A549 (cell line): ENCODE measurements at places on chromosomes 7 and 10. TPM values are rescaled to one million over a fixed set of nuclear protein-coding genes. Genes with fewer than 3 reads are reported as not detected.

The BAG3 gene
- 50.0 to 58.4 TPM (median 57.4 TPM) in 3 replicates for polyA plus RNA-seq

The TMEM270 gene
- polyA plus RNA-seq = not detected in 3 replicates

The ADAM22 gene
- polyA plus RNA-seq = 0.29 to 0.53 TPM (median 0.52 TPM) in 3 replicates

The VGF gene
- polyA plus RNA-seq = 1.4 to 2.7 TPM (median 2.0 TPM) in 3 replicates

The TMUB1 gene
- 31.5 to 37.7 TPM (median 37.3 TPM) in 3 replicates for polyA plus RNA-seq

The SPDYE18 gene
- polyA plus RNA-seq = not detected in 3 replicates

The PTPRE gene
- 0.94 to 2.1 TPM (median 1.5 TPM) in 3 replicates for polyA plus RNA-seq

- no peak for DNase-seq
These were observed 92.7 kb downstream of the SEMA3D start for GRCh38 chr7:85094046-85094725.

DNA sequence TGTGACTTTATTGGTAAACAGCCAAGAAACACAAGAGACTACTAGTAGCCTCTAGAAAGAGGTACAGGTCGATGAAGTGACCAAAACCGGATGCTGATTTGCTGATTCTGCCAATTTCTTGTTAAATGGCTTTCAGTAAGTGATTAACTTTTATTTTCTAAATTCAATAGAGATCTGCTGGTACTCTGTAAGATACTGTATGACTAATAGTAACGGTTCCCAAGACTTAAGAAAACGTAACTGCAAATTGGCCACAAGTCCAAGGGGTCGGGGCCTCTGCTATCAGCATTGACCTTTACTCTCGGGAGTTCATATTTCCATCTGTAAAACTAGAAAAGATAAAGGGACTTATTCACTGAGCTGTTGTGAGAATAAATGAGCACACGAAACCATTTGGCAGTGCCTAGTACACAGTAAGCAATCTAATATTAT, 1.4 kb downstream of the FAM3C start:
- DNase-seq = no peak

- no peak for DNase-seq
These were observed 45.4 kb downstream of the KAT6B start for GRCh38 chr10:74871595-74872382.

- DNase-seq = no peak
These were observed 36.9 kb downstream of the BAG3 start for GRCh38 chr10:119688033-119688508.

DNA sequence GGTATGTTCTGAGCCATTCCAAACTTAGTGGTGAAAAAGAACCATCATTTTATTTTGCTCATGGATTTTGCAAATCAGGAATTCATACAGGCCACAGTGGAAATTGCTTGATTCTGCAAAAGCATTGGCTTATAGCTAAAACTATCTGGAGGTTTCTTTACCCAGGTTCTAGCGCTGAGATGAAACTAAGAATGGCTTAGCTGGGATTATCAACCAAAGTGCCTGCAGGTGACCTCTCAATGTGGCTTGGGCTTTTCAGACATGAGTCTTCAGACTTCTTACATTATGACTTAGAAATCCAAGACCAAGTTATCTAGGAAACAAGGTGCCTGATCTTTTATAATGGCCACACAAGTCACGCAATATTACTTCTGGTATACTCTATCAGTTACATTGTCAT, 140.1 kb downstream of the HGF start:
- DNase-seq = no peak

GRCh38 chr7:81886211-81886764, 116.4 kb upstream of the HGF start:
- DNase-seq = no peak

- DNase-seq = no peak
These were observed 222.5 kb upstream of the LRRN3 start for GRCh38 chr7:110868458-110868857.

- DNase-seq = no peak
These were observed 28.6 kb upstream of the ST7 start for GRCh38 chr7:116924741-116925140.

- peak; percentile 20 for DNase-seq
These were observed 123.7 kb downstream of the MPP7 start for GRCh38 chr10:28179006-28179742.

DNA sequence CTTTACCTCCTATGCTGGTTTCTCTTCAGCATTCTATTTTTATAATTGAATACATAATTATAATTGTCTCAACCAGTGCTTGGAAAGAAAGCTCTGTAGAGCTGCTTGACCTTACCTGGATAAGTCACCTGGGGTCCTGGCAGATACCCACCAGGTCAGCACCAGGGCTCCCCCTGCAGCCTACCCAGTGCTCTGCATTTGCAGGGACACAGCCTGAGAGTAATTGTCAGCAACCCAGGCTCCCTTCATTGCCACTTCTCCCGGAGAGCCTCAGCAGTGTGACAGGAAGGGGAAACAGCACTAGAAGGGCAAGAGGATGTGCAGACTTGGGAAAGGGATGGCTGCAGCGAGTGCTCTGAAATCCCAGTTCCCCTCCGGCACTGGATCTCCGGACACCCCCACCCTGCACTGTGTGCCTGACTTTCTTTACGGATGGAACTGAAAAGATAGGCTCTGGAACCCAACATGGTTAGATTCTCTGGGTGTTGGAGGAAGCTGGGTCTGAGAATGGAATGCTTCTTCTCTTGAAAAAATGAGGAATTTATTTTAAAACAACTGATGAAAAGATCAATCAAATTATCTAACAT, 11.4 kb upstream of the PAX4 start:
- peak; percentile 53 for DNase-seq
